Naive thymus-derived CD4-positive, alpha-beta T cell (primary cell): ENCODE measurements at places on chromosomes 6 and 20.

DNA sequence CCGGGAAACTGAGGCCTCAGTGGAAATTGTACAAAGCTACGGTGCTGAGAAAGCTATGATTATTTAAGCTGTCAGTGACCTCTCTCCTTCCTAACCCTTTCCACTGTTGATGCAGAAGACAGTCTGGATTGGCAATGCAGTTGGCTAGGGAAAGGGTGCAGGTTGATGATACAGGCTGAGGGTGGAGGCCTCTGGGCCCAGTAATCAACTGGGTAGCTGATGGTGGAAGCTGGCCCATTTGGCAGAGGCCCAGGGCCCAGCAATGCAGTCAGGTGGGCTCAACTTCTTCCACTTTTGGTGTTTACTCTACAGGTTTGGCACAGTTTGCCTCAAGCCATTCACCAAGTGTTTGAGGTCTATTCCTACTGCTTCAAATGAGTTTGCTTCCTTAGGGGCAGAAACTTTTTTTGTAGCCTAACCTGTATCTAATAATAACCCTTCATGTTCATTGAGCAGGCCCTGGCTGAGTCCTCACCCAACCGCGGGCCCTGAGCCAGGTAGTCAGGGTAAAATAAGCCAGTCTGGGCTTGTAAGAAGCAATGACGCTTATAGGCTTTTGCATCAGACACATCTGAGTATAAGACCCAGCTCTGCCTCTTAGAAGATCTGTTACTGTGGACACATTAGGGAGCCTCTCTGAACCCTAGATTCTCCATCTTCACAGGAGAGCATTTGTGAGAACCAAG, 12.1 kb downstream of the BCL2L1 start:
- DNase-seq = no peak

GRCh38 chr6:27505209-27506027, 32.5 kb upstream of the ZNF184 start:
- peak; percentile 38 for DNase-seq

- no peak for DNase-seq
Observed at GRCh38 chr20:35296101-35296554, 3.9 kb upstream of the FAM83C start.

- no peak for DNase-seq
Observed at GRCh38 chr6:111775145-111775922, 97.9 kb downstream of the FYN start.

- peak; percentile 25 for DNase-seq
Observed at GRCh38 chr6:45423824-45424450, 46.2 kb upstream of the SUPT3H start.

DNA sequence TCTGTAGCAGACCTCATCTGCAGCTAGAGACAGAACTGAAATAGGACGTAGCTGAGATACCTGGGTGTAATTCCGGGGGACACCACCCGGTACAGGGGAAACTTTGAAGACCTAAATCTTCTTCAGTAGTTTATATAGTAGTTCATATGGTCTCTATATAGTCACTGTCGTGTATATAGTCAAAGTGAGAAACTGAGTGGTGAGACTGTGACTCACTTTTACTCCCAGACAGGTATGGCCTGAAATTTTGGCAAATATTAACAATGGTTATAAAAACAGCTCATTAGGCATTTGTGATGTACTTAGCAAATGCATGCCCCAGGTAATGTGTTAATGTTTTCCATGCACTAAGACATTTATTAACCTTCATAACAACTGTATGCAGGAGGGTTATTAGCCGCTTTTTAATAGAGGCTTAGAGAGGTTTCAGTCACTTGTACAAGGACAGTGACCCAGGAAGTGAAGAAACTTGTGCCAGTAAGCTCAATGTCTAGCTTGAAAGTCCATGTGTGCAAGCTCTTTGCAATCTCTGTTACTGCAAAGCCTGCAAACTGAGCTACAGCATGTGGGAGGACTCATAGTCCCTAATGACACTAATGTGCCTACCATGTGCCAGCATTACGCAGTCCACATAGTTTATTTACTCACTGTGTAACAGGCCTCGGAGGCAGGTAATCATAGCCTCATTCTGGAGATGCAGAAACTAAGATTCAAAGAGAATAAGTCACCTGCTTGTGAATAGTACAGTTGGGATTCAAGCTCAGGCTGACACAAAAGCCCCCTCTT, 165.4 kb upstream of the CHD6 start:
- no peak for DNase-seq

- DNase-seq = no peak
Observed at GRCh38 chr6:37745748-37746147, 48.1 kb upstream of the MDGA1 start.

DNA sequence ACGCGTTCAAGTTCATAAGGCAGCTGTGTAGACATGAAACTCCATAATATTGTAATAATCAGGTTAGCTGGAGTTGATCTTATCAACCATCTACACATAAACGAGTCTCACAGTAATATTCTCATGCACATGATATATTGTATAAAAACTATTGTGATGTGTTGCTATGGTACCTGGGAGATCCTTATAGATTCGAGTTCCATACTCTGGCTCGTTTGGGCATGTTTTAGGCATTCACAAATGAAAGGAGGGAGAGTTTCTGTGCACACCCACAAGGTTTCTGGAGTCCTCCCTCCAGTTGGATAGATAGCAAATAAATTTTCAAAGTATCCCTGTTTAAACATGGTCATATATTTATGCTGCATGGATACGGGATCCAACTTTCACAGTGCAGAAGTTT, 567.5 kb upstream of the SLC35B3 start:
- DNase-seq = no peak

DNA sequence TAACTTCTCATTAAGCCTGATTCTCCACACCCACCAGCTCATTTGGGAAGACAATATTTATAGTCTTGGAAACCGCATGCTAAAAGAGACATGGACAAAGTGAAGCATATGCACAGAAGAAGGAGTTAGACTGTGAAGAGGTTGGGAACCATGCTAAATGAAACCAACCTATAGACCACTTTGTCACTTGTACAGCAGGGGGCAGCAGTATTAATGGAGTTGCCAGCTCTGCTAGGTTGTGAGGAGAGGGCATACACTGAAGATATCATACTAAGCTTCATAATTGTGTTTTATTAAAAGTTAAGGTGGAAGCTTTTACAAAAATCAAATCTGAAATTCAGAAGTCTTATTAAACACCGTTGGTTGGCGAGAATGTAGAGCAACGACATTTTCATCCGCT, 38.3 kb upstream of the HMGCLL1 start:
- no peak for DNase-seq

GRCh38 chr6:161418463-161418945, 144.6 kb upstream of the AGPAT4 start:
- peak; percentile 2 for DNase-seq

- DNase-seq = peak; percentile 88
Observed at GRCh38 chr6:45586216-45587171, 208.8 kb upstream of the SUPT3H start.

DNA sequence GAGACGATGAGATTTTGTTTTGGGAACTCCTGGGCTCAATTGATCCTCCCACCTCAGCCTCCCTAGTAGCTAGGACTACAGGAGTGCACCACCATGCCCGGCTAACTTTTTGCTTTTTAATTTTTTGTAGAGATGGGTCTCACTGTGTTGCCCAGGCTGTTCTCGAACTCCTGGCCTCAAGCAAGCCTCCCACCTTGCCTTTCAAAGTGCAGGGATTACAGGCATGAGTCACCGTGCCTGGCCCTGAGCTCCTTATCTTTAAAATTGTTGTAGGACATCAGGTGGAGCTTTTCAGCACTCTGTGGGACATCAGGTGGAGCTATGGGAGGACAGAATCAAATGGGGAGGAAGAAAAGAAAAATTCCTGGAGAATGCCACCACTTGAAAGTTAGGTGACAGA, 12.7 kb downstream of the ACTR5 start:
- no peak for DNase-seq

GRCh38 chr20:62885046-62885895, 23.6 kb upstream of the TCFL5 start:
- DNase-seq = no peak

DNA sequence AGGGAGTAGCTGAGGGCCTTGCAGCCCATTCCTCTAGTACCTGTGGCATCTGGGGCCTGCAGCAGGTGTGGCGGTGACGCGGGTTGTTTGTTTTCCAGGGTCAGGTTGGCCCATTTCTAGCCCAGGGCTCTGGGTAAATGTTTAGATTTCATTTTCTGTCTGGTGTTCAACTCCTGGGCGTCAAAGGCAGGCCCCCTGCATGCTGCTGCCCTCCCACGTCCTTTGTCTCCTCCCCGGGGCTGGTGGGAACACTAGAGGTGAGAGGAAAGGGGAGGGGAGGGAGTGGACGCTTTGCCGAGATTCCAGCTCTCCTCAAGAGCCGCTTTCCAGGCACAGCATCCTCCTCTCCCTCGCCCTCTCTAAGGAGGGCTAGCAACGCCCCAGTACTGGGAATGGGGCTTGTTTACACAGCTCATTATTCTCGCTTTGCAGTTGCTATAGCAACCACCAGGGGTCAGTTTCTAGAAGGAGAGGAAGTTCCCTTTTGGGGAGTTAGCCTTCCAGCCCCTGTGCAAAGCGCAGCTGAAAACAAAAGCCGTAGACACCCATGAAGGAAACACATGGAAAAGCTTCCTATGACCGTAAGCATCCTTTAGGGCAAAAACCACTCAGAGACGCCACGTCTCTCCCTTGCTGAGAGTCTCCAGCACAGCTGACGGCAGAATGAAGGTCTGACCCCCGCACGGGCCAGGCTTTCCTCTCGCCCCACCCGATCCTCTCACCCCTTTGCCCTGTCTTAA, 170.6 kb downstream of the LY86 start:
- peak; percentile 15 for DNase-seq

GRCh38 chr20:51531141-51531710, 11.3 kb downstream of the NFATC2 start:
- no peak for DNase-seq

DNA sequence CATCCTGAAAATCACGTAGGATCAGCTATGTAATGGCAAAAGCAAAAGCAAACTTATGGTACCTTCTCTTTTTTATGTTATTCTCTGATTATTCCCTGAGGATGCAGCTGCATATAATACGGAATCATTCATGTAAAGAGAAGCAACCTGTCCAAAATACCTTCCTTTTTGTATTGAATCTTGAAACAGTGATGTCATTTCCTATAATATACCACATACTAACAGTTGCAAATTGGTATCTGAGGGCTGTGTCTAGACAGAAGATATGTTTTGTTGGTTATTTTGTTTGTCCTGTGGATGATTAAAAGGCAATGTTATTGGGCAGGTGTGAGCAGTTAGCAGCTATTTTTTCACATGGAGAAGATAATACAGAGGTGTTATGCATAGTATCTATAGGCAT, 161.4 kb upstream of the AHI1 start:
- no peak for DNase-seq

DNA sequence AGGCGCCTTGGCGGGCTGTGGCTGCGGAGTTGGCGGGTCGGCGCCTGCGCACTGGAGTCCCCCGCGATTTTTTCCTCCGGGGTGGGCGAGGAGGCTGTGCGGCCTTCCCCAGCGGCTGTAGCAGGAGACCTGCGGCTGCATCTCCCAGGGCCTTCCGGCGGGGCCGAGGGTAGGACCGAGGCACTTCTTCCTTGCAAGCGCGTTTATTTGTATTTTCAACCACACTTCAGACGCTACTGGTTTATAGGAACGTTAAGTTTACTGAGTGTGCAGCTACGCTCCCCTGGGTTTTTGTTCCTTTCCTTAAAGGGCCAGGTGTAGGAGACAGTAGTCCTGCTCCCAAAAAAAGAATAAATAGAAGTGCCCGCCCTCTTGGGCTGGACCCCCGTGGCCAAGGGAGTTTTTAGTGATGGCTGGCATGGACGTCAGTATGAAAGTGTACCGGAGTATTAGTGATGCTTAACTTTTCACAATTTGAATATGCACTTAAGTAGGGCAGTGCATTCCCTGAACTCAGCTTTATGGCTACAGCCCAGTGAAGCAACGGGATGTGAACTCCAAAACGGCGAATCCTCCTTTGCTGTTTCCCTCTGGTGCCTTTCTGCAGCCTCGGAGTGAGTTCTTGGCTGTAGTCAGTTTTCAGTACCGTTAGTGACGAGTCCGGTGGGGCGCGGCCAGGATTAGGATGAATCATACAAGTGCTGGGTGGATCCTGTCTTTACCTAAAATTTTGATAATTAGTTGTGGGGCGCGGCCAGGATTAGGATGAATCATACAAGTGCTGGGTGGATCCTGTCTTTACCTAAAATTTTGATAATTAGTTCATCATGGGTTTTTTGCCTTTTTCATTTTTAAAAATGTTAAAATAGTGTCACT, 1.0 kb upstream of the FBXO5 start:
- no peak for DNase-seq

DNA sequence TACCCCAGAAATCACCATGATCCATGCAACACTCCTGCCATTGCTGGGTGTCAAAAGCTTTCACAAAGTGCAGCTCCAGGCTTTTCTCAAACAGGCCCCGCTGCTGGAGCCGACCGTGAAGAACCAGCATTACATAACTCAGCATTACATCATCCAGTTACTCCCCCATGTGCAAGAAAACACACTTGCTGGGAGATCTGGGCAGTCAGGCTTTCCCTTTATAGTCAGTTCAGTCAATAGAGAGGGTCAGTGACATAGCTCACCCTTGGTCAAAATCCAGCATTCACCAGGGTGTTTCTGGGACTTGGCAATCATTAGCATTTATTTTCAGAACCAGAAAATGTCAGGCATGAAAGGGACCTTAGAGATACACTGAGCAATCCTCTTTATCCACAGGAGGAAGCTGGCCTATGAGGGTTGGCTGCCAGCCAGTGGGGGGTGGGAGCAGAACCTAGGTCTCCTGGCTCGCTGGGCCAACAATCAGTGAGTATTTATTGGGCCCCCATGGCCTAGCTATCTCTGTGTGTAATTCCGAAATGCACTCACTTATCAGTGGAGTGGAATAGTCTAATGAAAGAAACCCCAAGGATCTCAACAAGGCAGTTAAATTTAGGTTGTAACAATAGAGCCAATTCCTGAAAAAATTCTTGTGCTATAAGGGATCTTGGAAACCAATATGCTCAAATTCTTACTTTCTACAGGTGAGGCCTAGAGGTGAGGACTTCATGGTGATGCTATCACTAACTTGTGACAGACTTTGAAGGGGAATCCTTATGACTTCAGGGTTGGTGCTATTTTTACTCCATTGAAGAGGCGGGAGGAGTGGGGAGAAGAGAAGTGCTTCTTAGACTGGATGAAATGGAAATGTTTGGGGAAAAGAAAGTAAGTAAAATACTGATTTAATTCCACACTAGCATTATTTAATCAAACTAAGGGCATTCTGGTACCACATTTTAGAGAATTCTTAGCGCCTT, 54.6 kb downstream of the LYRM4 start:
- DNase-seq = no peak

GRCh38 chr6:125013938-125014660, 51.9 kb downstream of the RNF217 start:
- DNase-seq = no peak

DNA sequence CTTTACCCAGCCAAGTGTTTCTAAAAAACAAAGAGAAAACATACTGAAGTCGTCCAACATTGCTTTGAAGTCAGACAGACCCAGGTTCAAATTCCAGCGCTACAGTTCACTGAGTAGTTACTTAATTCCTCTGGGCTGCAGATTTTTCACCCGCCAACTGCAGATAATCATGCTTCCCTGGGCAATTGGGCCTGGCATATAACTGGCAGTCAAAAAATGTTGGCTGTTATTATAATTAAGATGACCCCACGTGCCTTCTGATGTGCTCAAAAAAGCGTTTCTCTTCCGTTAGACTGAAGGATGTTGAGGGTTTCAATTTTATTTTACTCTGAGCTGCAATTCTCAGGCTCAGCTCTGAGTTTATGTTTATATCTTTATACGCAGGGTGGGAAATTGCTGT, 156.1 kb upstream of the CITED2 start:
- no peak for DNase-seq

GRCh38 chr6:29620630-29621029, 12.4 kb downstream of the GABBR1 start:
- no peak for DNase-seq

GRCh38 chr6:146620655-146621054, 21.9 kb downstream of the ADGB start:
- DNase-seq = no peak

- DNase-seq = peak; percentile 39
Observed at GRCh38 chr6:43009124-43009523, 4.6 kb downstream of the MEA1 start.
